ENCODE measurements at places on chromosomes 6 and 20.

DNA sequence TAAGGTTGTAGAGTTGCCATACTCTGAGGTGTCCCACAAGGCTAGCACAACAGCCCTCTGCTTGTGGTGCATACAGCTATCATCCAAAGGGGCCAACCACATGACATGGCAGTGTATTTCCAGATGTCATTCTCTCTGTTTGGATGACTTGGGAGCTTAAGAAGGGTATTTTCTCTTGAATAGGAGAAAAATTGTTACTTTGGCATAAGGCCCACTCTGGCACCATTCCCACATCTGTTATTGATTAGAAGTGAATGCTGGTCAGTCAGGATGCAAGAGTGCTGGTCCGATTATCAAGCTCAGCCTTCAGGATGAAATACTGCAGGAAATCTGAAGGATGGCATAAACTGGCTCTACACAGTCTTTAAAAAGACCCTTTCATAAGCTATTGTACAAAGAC, 83.6 kb upstream of the C20orf144 start:
- no peak for DNase-seq

- DNase-seq: no peak
Measured at GRCh38 chr6:113076116-113076515, 729.0 kb downstream of the RFPL4B start.

DNA sequence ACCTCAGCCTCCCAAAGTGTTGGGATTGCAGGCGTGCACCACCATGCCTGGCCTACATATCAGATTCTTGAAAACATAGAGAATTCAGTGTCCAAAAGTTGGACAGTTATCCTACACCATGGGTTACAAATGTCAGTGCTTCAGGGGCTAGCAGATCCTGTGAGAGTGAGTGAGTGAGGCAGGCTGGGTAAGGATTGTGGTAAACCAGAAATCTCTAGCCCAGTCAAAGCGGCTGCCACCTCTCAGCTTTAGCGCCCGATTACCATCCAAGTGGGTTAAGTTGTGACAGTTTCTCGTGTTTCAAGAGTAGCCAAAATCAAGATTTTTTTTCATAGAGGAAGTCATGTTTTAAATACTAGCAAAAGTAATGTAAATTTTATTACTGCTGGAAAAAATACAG, 21.9 kb upstream of the CSE1L start:
- DNase-seq: no peak

GRCh38 chr20:64177787-64178186, 13.5 kb downstream of the MYT1 start:
- no peak for DNase-seq

- DNase-seq: no peak
Measured at GRCh38 chr20:59782986-59783640, 150.3 kb downstream of the SYCP2 start.

- DNase-seq: no peak
Measured at GRCh38 chr6:110949679-110950285, 8.7 kb upstream of the GTF3C6 start.

DNA sequence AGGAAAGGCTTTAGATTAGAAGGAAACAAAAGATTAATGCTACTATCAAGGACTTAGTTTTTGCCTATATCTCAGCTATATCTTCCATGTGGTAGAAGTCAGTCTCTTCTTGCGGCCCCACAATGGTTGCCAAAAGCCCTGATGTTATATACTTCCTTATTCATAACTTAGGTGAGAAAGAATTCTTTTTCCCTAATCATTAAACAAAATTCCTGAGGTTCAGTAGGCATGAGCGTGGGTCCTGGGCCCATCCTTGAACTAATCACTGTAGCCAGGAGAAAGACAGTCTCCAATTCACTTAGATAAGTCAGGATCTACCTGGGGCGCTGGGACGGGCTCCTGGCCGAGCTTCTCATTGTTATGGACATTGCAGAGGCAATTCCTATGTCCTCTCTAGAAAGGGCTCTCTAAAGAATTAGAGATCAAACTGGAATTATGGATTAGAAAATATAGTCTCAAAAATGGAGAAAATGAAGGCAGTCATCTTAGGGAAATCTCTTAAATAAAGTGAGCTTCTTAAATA, 134.3 kb downstream of the KIF6 start:
- DNase-seq: no peak

GRCh38 chr20:54132612-54133433, 41.0 kb downstream of the CYP24A1 start:
- DNase-seq: no peak

GRCh38 chr6:159966981-159967380, 1.9 kb upstream of the IGF2R start:
- DNase-seq: no peak

GRCh38 chr6:156406688-156407087, 370.5 kb upstream of the ARID1B start:
- DNase-seq: no peak

Data from amygdala (tissue), 56 donors.